Activated T-helper 2 cell treated with anti-CD3 and anti-CD28 coated beads, Interferon-gamma antibody, Interleukin-2, Interleukin-4, amounts not matched to agents 10 μg/mL and 5 μg/mL and 100 μg/mL, durations not matched to agents 14 hours and 24 hours and 36 hours (primary cell): ENCODE measurements at places on chromosomes 16 and 17.

- no peak for DNase-seq
These were observed 38.9 kb upstream of the NDRG4 start for GRCh38 chr16:58461056-58461455.

DNA sequence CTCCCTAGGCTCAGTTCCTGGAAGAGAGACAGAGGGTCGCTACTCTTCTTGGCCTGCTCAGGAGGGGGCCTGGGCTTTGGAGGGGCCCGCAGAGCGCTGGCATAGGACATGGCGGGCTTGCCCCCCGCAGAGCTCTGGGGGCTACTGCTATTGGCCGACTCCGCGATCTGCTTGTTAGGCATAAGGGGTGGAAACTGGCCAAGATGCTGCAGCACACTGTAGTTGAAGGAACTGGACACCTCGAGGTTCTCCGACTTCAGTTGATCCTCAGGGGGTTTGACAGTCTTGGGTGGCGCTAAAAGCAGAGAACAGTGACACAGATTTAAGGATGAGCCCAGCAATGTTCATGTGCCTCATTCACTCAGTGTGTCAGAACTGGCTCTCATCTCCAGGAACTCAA, 33.9 kb downstream of the CACNG1 start:
- DNase-seq = no peak

GRCh38 chr17:69096541-69096940, 35.8 kb upstream of the ABCA9 start:
- no peak for DNase-seq

- no peak for DNase-seq
These were observed 13.1 kb upstream of the DUSP14 start for GRCh38 chr17:37476431-37477120.

GRCh38 chr16:76182041-76182635, 95.1 kb upstream of the CNTNAP4 start:
- DNase-seq = no peak

GRCh38 chr16:74450236-74450635, 29.0 kb upstream of the CLEC18B start:
- DNase-seq = no peak

DNA sequence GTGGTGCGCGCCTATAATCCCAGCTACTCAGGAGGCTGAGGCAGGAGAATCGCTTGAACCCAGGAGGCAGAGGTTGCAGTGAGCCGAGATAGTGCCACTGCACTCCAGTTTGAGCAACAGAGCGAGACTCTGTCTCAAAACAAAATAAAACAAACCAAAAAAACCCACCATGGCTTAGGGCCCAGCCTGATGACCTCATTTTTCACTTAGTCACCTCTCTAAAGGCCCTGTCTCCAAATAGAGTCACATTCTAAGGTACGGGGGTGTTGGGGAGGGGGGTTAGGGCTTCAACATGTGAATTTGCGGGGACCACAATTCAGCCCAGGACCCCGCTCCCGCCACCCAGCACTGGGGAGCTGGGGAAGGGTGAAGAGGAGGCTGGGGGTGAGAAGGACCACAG, 1.4 kb upstream of the STH start:
- DNase-seq = no peak

GRCh38 chr17:77857613-77858012, 100.9 kb upstream of the TNRC6C start:
- DNase-seq = no peak

GRCh38 chr17:27577121-27577761, 53.7 kb upstream of the LGALS9 start:
- DNase-seq = no peak

- no peak for DNase-seq
These were observed 66.8 kb downstream of the SRCIN1 start for GRCh38 chr17:38538906-38539305.

- DNase-seq = no peak
These were observed 127.3 kb downstream of the NLK start for GRCh38 chr17:28169621-28170349.

- DNase-seq = no peak
These were observed 43.5 kb downstream of the PEMT start for GRCh38 chr17:17548044-17548443.

DNA sequence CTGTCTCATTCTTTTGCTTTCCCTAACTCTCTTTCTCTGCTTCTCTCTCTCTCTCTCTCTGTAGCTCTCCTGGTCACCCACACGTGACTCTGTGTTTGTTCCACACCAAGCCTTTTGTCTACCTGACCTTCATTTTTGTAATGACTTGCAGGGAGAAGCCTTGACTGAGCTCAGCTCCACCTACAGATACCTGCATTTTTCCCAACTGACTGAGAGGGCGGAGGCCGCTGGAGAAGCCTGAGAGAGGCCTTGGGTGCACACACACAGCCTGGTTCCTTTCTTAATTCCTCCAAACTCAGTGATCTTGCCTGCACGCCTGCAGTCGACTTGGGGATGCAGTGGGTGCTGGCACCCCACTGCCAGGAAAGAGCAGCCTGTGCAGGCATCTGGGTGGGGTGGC, 68.8 kb downstream of the LYRM1 start:
- DNase-seq = no peak

DNA sequence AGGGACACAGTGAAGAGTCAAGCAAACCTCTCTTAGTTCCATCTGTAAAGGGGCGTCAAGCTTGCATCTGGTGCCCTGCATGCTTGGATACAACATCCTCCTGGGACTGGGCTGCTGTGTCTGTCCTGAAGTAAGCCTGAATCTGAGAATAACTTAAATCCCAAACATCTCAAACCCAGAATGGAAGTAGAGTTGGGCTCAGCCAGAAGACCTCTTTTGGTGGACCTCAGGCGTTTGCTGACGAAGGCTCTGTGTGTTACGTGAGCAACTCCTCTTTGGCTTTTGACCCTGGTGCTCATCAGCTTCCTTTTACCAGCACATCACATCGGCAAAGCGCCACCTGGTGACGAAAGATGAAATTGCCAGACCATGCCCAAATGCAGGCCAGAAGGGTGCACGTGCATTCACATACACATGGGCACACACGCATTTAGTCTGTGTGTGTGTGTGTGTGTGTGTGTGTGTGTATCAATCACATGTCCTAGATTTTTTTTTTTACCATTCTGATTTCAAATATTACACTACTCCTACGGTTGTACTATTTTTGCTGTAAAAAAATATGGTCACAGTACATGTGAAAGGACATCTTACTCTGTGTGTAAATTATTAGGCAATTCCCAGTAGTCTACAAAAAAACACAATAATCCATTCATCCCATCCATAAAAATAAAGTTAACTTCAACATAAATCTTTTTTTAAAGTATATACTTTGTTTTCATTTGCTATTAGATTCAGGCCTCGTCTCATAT, 41.1 kb upstream of the FOXJ1 start:
- DNase-seq = peak; percentile 92

DNA sequence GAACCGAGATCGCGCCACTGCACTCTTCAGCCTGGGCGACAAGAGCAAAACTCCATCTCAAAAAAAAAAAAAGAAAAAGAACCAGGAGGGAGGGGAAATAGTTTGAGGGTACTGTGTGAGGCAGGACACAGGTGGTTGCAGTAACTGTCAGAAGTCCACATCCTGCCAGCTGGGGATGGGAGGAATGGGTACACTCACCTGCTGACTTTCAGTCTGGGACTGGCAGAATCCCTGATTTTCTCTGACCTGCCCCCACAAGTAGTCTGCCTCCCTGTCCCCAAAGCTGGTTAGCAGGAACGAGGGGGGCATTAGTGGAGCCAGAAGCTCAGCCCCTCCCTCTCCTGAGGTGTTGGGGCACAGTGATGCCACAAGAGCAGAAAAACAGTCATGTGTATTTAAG, 7.1 kb upstream of the ARL5C start:
- DNase-seq = no peak

DNA sequence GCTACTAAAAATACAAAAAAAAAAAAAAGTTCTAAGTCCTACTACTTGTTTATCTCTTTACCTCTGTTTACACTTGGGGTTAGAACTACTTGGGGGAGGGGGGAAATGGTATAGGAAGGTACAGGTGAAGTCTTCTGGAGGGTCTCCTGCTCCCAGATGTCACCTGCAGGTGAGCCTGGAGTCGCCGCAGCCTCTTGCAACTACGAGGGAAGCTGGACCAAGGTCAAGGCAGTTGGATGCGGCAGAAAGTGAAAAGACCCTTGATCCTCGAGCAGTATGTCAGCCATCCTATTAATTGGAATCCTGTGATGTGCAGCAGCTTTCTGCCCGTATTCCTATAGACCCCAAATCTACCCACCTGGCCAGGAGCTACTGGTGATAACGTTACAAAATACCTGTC, 33.0 kb downstream of the HAPSTR1 start:
- no peak for DNase-seq

DNA sequence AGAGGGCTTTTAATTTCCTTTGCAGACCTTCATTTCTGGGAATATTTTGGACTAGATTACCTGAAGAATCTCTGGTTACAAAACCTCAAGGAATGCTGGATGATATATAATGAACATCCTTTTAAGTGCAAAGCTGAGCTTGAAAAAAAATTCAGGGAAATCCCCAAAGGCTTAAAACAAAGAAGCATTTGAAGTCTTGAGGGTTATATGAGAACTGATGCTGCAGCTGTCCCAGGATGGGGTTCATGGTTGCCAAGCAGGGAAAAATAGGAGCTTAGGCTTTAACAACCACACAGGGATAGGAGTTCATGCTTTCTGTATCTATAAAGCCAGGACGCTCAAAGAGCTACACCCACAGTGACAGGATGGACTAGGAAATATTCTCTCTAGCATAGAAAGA, 150.4 kb upstream of the IRX5 start:
- no peak for DNase-seq

DNA sequence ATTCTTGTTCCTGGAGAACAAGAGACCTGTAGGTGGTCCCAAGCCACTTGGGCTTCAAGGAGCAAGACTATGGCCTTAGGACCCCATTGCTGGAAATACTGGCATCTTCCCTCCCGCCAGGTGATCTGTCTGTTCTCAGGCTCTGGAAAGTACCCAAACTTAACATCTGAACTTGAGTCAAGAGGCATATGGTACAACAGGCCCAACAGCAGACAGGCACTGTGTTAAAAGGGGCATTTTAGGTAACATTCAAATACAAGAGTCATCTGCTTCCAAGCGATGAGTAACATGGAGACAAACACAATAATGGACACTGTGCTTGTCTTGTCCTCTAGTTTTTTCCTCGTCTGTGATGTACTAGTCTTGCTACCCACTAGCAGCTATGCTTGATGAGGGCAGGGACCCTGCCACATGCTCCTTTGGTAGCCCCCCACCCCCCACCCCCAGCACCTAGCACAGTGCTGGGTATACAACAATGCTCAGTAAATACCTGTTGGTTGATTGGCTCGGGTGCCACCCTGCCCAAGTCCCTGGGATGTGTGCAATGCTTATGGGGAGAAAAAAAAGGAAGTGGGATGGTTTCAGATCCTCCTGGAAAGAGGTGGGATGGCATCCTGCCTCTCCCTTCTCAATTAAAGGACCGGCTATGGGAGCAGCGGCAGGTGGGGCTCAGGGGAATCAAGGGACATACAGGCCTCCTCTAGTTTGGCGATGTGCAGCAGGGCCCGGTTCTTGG, 19.4 kb downstream of the CSF3 start:
- no peak for DNase-seq

DNA sequence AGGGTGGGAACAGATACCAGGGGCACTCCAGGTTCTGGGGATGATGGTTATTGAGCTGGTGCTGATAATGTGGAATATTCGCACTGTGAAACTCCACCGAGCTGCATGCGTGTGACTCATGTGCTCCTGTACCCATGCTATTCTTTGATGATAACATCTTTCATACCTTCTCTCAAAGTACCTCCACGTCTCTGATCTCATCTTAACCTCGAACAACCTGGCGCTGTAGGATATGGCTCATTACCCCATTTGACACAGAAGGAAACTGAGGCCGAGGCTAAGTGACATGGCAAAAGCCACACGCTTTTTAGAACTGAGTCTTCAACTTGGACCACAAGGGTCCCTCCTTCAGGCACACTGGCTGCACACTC, 30.2 kb upstream of the MRPS23 start:
- no peak for DNase-seq

DNA sequence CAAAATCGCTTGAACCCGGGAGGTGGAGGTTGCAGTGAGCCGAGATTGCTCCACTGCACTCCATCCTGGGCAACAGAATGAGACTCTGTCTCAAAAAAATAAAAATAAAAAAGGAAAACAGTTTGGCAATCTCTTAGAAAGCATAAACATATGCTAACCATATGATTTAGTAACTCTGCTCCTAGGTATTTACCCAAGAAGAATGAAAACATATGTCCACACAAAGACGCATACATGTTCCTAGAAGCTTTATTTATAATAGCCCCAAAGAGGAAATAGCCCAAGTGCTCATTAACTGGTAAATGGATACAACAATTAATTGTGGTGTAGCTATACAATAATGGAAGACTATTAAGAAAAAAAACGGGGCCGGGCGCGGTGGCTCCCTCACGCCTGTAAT, 18.5 kb upstream of the CDH1 start:
- no peak for DNase-seq

DNA sequence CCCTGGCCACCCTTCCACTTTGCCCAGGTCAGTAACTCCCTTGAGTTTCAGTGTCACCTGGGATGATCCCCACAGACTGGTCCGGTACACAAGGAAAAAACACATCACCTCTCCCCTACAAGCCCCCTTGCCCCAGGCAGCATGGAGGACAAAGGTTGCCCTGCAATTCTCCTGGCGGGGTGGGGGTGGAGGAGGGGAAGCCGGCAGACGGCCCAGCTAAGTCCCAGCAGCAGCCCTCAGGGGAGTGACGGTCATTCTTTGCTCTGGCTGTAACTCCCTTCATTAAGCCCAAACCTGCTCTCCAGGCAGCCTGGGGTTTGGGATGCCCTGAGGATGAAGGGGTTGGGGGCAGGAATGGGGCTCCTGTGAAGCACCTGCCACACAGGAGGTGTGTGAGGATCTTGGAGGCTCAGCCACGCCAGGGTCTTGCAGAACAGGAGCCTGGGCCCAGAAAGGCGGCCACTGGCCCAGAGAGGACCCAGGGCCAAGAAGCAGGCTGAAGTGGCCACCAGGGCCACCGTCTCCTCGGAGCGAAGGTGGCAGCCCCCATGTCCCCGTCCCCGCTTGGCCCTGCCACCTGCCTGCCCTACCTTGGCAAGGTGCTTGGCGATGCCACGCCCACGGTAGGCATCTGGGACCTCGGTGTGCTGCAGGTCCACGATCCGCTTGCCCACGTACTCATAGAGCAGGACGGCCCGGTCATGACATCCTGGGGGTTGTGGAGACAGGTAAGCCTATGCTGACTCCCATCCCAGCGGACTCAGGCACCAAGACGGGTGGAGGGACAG, 9.5 kb downstream of the NATD1 start:
- DNase-seq = no peak

DNA sequence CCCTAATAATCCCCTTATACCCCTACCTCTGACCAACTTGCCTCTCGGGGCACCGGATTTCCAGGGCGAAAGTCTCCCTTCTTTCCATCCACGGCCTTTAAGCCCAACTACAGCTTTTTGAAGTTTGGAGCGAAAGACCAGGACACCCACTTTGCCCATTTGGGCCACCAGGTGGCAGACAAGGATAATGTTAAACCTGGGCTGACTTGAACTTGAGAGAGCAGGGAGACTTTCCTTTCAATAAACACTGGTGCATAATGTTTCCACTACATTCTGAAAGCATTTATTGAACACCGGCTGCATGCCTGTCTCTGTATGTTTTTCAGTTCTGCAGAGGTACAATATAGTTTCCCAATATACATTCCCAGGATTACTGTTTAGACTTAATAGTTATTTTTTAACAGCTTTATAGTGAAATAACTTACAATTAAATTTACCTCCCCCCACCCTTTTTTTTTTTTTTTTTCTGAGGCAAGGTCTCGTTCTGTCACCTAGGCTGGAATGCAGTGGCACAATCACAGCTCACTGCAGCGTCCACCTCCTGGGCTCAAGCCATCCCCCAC, 6.9 kb upstream of the CES3 start:
- DNase-seq = peak; percentile 72

- no peak for DNase-seq
These were observed 21.2 kb downstream of the C1QTNF1 start for GRCh38 chr17:79045001-79045729.

GRCh38 chr17:47846716-47847340, 4.1 kb downstream of the SP6 start:
- DNase-seq = no peak
